Naive thymus-derived CD4-positive, alpha-beta T cell (primary cell): ENCODE measurements at places on chromosomes 16 and 17. TPM values are rescaled to one million over a fixed set of nuclear protein-coding genes. Genes with fewer than 3 reads are reported as not detected.

GRCh38 chr17:16005636-16006035 lies 6.0 kb downstream of the TTC19 start:
- DNase-seq: no peak

GRCh38 chr17:82356845-82357355 lies 2.1 kb upstream of the TEX19 start:
- no peak for DNase-seq

GRCh38 chr16:81581107-81581506 lies 136.5 kb downstream of the CMIP start:
- DNase-seq: no peak

DNA sequence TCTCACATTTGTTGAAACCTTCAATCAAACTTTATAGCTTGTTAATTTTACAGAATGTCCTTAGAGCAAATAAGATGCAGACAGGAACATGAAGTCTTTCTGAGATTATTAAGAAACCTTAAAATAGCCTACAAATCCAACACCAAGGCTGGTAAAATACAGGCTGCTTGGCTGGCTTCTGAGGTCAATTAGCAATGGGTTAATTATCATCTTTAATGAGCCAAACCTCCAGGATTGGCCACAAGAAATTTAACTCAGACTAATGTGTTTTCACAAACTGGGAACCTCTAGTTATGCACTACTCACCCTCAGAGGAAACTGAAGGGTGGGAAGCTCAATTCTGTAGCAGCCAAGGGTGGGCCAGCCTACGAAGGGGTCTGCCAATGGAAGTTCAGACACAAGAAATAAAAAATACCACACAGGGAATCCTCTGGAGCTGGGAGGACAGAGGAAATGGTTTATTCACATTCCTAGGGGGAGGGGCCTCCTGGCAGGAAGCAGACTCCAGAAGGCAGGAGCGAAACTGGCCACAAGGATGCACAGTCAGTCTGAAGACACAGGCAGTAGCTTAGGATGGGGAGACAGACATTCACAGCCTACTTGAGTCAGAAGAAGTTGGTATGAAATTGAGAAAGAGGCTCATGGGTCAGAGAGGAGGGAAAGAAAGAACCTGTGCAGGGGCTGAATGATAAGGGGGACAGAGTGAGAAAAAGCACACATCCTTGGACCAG lies 36.1 kb downstream of the HIC1 start:
- DNase-seq: no peak

GRCh38 chr16:66950437-66950836 lies 10.6 kb upstream of the CES3 start:
- no peak for DNase-seq

DNA sequence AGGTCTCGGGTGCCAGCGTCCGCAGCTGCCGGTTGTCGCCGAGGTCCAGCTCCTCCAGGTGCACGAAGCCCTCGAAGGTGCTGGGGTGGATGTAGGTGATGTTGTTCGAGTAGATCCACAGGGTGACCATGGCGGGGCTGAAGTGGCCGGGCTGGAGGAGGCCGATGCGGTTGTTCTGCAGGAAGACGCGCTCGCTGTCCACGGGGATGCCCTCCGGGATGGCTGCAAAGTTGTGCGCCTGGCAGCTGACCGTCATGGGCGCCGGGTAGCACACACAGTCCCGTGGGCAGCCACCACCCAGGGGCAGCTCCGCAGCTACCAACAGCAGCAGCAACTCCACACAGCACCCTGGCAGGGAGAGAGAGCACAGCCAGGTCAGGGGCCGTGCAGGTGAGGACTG lies 87.7 kb downstream of the RTN4RL1 start:
- no peak for DNase-seq

The MT1X gene
- 25.9 TPM for total RNA-seq
